ENCODE measurements at places on chromosomes 1 and 21.
A peak's percentile ranks its signal among the peaks of the same experiment; 100 is the strongest.

DNA sequence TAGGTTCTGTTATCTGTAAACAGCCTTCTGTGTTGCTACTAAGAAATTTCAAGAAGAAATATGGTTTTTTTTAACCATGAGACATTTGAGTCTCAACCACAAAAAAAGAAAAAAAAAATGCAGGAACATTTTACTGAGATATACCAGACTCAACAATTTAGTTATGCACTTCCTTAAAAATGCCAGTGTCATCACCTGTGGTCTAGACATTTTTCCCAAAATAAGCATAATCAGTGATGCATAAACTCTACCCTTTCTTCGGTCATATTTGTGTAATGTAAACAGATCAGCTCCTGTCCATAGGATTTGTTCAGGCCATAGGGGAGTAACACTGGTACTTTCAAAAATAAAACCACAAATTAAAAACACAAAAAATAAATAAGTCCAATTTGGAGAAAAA is 122.6 kb upstream of the TNFSF4 start:
- H3K4me1 ChIP-seq, result peaks cover 24% of the 10 kb centered on the region
- no peak overlapping the region for H3K4me3 ChIP-seq
- DNase-seq, result no peak
- H3K36me3 ChIP-seq, result no peaks in the 10 kb centered on the region
- H3K27ac ChIP-seq, result peak overlapping the region; percentile 60

DNA sequence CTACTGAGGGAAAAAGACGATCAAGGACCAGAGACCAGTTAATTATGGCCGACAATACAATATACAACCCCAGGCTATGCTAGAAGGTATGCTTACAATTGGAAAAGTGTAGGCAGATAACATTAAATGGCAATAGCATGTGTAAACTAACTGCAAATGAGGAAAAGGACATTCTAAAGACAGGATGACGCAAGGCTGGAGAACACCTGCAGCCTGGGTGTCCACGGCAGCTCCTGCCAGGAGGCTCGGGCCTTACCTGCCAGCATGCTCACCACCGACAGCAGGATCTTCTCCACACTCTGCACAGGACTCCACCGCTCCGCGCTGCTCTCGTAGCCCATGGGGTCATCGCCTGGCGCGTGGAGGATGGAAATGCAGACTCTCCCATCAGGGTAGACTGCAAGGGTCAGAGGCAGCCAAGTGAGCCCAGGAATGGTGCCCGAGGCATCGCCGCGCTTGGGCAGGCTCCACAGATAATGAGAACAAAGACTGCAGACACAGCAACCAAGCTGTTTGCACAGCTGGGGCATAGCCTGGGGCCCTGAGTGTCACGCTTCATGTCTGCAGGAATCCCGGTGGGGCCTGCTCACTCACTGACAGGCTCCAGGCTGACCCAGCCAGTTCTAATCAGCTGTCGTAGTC is 28.2 kb downstream of the UBE2G2 start:
- DNase-seq, result no peak
- H3K4me1 ChIP-seq, result no peaks in the 10 kb centered on the region
- H3K4me3 ChIP-seq, result no peak overlapping the region
- no peaks in the 10 kb centered on the region for H3K27me3 ChIP-seq

GRCh38 chr1:50047916-50048694 is 24.4 kb upstream of the AGBL4 start:
- H3K4me3 ChIP-seq, result no peak overlapping the region
- H3K4me1 ChIP-seq, result no peaks in the 10 kb centered on the region
- peaks cover 13% of the 10 kb centered on the region for H3K27me3 ChIP-seq
- H3K27ac ChIP-seq, result no peak overlapping the region

DNA sequence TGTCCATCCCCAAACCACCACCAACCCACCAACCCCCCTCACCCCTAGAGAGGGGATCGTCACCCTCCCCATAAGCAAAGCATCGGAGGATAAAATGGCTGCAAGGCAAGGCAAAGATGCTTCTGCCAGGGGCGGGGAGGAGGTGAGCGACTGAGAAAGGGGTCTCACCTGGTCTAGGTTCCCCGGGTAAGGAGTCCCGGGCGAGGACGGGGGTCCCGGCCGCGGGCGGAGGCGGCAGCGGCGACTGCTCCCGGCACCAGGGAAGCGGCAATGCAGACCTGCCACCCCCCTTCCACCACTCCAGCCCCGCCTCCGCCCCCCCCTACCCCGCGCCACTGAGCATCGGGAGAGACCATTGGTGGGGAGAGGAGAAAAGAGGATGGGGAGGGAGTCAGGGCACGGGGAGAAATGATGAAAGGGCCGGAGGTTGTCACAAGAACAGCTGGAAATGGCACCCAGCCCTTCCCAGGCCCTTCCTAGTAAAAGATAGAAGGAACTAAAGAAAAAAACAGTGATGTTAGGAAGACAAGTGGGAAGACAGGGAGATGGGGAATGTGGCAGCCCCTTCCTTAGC is at the start of gene SV2A:
Gene SV2A (minus strand): TSS at position 274 of the 574 bp plus-strand sequence. CDS start 4,004 bp downstream, outside the sequence.
- H3K27me3 ChIP-seq, result no peaks in the 10 kb centered on the region
- H3K4me3 ChIP-seq, result peak within 1 kb of the TSS; percentile 46
- DNase-seq, result no peak
- no peaks in the 10 kb centered on the region for H3K4me1 ChIP-seq

DNA sequence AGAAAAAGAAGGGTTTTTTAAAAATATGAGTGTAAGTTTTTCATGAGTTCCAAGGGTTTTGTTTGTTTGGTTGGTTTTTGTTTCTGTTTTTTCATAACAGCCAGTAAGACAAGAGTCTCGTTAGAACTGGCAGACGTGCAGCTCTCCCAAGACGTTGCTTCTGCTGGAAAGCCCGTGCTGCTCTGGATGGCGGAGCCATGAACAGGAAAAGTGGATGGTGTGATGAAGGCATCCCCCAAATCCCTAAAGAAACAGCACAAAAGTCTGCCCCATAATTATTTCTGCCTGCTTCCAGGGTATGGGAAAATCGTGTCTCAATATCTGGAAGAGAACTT is 157.9 kb upstream of the BACE2 start:
- H3K36me3 ChIP-seq, result no peaks in the 10 kb centered on the region
- H3K4me3 ChIP-seq, result no peak overlapping the region
- H3K27ac ChIP-seq, result no peak overlapping the region
- no peak for DNase-seq

DNA sequence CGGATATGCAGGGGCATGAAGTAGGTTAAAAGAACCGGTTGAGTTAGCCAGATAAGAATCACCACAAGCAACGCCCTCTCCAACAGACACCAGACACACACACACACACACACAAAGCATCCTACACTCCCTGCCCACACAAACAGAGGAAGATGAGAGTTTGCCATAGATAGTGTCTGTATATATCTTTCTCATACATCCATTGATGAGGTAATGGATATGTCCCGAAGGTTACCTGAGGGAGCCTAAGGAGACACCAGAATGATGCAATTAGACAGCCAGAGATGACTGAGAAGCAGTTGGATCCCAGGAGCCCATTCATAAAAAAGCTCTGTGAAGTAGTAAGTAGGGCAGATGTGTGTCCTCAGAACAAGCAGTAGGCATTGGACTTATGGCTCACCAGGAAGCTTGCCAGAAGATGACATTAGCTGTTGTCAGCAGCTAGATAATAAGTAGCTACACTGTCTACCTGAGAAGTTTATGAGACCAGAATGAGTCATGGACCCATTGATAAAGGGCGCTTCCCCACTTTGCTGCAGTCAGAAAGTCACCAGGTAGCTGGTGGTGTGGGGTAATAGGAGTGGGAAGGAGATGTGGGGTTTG is 247.0 kb downstream of the KCNT2 start:
- H3K27me3 ChIP-seq, result no peaks in the 10 kb centered on the region
- H3K36me3 ChIP-seq, result no peaks in the 10 kb centered on the region
- no peak for DNase-seq
- no peak overlapping the region for H3K4me3 ChIP-seq
- no peak overlapping the region for H3K27ac ChIP-seq

DNA sequence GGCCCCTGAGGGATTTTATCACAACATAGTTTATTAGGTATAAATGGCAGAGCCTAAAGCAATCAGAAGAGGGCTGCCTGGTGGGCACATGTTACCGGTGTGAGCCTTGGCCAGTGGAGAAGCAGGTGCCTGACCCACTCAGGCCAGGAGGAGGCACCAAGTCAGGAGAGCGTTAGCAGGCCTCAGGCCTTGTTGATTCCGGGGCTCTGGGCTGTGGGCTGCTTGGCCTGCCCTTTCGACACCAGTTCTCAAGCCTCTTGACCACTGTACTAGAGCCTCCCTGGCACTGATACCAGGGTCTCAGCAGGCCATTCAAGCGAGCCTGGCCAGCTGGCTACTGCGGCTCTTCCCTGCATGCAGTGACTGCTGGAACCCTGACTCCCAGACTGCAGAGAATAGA is 20.8 kb downstream of the CLDN14 start:
- no peak overlapping the region for H3K27ac ChIP-seq
- no peak overlapping the region for H3K4me3 ChIP-seq
- H3K36me3 ChIP-seq, result no peaks in the 10 kb centered on the region
- DNase-seq, result no peak

GRCh38 chr1:151367658-151368392 is 4.7 kb downstream of the SELENBP1 start:
- H3K36me3 ChIP-seq, result no peaks in the 10 kb centered on the region
- H3K4me1 ChIP-seq, result no peaks in the 10 kb centered on the region
- no peak overlapping the region for H3K4me3 ChIP-seq
- DNase-seq, result no peak

DNA sequence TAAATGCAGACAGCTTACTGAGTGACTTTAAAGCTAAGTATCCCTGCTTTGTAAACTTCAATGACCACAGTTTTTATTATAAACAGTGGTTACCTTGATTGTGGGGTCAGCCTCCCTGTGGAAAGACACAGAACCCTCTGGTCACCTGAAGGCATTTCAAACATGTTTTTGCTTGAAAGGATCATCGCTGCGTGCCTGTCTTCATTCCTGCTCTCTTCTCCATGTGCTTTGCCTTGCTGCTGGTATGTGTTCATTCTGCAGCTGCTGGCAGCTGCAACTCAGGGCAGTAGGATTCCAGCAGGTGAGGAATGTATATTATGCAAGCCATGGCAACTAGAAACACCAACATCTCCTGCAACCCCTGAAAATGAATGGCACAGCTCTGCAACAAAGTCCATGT is 81.0 kb upstream of the VAV3 start:
- no peaks in the 10 kb centered on the region for H3K36me3 ChIP-seq
- no peak overlapping the region for H3K27ac ChIP-seq

DNA sequence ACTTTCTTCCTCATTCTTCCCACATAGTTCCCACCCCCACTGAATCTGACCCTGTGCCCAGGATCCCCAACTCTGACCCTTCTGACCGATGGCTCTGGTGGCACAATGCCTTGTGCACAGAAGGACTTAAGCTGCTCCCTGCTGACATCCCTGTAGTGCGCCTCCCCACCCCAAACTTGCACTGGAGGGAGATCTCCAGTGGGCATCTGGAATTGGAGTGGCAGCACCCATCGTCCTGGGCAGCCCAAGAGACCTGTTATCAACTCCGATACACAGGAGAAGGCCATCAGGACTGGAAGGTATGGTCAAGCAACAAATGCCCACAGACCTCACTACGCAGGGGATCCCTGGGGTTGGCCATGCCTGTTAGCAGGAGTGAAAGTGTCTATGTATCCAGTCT is 9.0 kb downstream of the MPL start:
- H3K27me3 ChIP-seq, result no peaks in the 10 kb centered on the region
- no peak overlapping the region for H3K4me3 ChIP-seq
- no peak overlapping the region for H3K27ac ChIP-seq
- H3K36me3 ChIP-seq, result no peaks in the 10 kb centered on the region

- DNase-seq, result no peak
- peaks cover 9% of the 10 kb centered on the region for H3K36me3 ChIP-seq
- H3K27me3 ChIP-seq, result no peaks in the 10 kb centered on the region
Observed at GRCh38 chr1:1164701-1165451, 8.8 kb upstream of the TTLL10 start.

DNA sequence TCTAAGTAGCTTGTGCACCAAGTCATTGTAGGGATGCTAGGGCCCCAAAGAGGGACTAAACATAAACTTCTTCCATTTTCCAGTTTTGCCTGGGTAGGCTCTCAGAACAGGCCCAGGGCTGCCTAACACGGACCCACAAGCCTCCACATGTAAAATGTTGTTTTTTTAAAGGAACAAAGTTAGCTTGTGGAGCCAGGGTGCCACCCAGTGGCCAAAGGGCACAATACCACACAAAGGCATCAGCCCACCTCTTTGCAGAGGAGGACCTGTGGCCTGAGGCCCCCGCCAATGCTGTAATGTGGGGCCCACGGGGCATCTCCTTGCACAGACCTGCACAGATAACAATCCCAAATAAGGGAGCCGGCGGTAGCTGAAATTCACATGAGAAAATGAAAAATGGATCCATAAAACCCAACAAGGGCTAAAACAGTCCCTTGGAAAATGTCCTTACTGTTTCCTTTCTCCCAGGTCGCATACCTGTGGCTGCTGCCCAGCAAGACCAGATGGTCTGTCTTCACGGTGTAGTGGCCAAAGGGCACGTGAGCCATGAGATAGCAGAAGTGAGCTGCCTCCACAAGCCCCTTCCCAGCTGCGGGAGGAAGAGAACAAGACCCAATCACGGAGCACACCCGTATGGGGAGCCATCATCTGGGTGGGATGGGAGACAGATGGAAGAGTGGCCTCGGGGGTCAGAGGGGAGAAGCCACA is 23.8 kb downstream of the SEC16B start:
- no peak overlapping the region for H3K4me3 ChIP-seq
- H3K4me1 ChIP-seq, result no peaks in the 10 kb centered on the region
- H3K27me3 ChIP-seq, result no peaks in the 10 kb centered on the region
- no peak for DNase-seq

GRCh38 chr1:164787834-164788231 is 228.8 kb downstream of the PBX1 start:
- peaks cover 26% of the 10 kb centered on the region for H3K4me1 ChIP-seq
- H3K27me3 ChIP-seq, result no peaks in the 10 kb centered on the region
- no peaks in the 10 kb centered on the region for H3K36me3 ChIP-seq
- peak overlapping the region; percentile 58 for H3K27ac ChIP-seq
- H3K4me3 ChIP-seq, result peak overlapping the region; percentile 2

DNA sequence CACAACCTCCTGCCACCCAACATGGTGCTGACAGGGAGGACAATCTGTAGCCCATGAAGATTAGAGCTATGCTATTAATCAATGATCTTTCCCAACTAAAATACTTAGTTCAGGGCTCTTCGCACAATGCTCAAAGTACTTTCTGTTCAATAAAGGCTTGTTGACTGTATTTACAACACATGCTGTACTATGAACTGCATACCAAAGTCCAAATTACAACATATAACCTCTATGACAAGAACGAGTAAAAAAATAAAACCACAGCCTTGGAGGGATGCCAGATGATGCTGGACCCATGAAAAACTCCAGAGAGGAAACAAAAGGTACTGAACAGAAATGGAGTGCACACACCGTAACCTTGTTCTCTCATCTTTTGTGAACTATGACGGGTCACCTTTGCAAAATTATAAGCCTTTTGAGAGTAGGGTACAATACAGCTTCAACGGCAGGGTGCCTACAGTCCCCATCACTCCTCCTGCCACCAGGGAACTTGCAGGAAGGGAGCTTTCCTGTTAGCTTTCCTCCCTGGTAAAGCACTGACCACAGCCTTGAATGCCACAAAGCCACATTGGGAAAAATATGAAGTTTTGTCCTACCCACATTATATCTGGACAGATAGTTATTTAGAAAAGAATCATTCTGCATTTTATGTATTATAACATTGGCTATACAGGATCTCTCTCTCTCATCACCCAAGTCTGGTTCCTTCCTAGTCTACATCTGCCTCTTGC is 175.6 kb downstream of the NRIP1 start:
- no peak for DNase-seq
- H3K36me3 ChIP-seq, result no peaks in the 10 kb centered on the region
- no peak overlapping the region for H3K4me3 ChIP-seq
- no peaks in the 10 kb centered on the region for H3K27me3 ChIP-seq
- H3K27ac ChIP-seq, result no peak overlapping the region

- DNase-seq, result no peak
- no peak overlapping the region for H3K4me3 ChIP-seq
- H3K27ac ChIP-seq, result no peak overlapping the region
- no peaks in the 10 kb centered on the region for H3K4me1 ChIP-seq
- peaks cover 94% of the 10 kb centered on the region for H3K27me3 ChIP-seq
Observed at GRCh38 chr1:3391711-3392110, 62.8 kb upstream of the ARHGEF16 start.
